SK-MEL-5 (cell line): ENCODE measurements at places on chromosomes 5 and 9.

- no peak for DNase-seq
Observed at GRCh38 chr9:33750307-33750838, 45.0 kb upstream of the PRSS3 start.

- no peak for DNase-seq
Observed at GRCh38 chr9:107683566-107683965, 194.0 kb upstream of the KLF4 start.

GRCh38 chr9:130327781-130328348, 62.3 kb downstream of the HMCN2 start:
- DNase-seq: no peak

DNA sequence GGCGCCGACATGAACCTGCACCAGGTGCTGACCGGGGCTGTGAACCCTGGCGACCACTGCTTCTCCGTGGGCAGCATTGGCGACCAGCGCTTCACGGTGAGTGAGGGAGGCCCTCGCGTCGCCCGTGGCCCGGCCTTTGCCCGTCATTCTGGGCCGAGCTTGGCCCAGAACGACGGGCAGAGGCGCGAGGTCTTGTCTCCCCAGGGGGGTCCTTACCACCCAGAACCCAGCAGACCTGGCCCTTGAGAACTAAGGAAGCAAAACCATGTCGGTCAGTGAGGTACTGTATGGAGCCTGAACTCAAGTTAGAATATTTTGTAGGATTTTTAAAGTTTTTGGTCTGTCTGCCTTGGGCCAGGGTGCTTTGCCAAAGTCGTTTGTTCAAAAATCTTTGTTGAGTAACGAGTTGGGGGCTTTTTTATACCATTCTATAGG, 691 bp downstream of the DMXL1 start:
- DNase-seq: no peak

DNA sequence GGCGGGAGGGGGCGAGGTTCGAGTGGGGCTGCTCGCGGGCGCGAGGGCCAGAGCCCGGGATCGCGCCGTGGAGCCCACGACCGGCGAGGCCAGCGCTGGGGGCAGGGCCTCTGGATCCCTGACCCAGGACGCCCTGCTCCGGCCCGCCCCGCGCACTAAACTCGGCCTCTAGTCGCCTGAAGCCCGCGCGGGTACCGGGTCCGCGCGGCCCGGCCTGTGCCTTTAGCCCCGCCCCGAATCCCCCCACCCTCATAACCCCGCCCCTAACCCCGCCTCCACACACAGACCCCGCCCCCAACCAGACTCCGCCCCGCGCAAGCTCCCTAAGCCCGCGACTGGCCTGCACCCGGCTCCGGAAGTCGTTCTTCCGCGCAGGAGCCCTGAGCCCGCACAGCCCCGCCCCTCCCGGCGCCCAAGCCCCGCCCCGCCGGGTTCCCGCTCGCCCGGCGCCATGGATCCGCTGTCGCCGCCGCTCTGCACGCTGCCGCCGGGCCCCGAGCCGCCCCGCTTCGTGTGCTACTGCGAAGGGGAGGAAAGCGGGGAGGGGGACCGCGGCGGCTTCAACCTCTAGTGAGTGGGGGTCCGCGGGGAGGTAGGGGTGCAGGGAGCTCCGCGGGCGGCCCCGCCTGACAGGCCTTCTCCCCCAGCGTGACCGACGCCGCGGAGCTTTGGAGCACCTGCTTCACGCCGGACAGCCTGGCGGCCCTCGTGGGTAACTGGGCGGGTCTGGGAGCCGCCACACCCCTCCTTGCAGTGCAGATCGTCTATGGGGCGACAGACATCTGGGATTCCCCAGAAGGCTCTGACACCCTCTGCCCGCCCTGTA, at the start of gene PAXX:
Gene PAXX (plus strand): TSS at position 430 of the 826 bp plus-strand sequence. CDS start 22 bp downstream, at position 452.
- peak; percentile 90 for DNase-seq

- DNase-seq: no peak
Observed at GRCh38 chr9:79660615-79661014, 88.8 kb downstream of the TLE4 start.
